Heart right ventricle (tissue), 16 donors: ENCODE measurements at places on chromosomes 16 and 17. TPM values are rescaled to one million over a fixed set of nuclear protein-coding genes. Genes with fewer than 3 reads are reported as not detected.

Gene RBFOX1
- total RNA-seq, result 54.0 TPM

Gene PDE6G
- total RNA-seq, result 1.3 TPM

Gene CRYBA1
- not detected for total RNA-seq

- no peak overlapping the region for H3K27ac ChIP-seq
- H3K36me3 ChIP-seq, result peaks cover 8% of the 10 kb centered on the region
- H3K4me3 ChIP-seq, result no peak overlapping the region
- H3K27me3 ChIP-seq, result no peaks in the 10 kb centered on the region
- no peaks in the 10 kb centered on the region for H3K4me1 ChIP-seq
- DNase-seq, result no peak
Observed at GRCh38 chr16:83214671-83215070, 587.9 kb downstream of the CDH13 start.
